ENCODE measurements at places on chromosomes 6 and 20.

GRCh38 chr6:168649209-168649608, 208.2 kb downstream of the SMOC2 start:
- no peak for DNase-seq

DNA sequence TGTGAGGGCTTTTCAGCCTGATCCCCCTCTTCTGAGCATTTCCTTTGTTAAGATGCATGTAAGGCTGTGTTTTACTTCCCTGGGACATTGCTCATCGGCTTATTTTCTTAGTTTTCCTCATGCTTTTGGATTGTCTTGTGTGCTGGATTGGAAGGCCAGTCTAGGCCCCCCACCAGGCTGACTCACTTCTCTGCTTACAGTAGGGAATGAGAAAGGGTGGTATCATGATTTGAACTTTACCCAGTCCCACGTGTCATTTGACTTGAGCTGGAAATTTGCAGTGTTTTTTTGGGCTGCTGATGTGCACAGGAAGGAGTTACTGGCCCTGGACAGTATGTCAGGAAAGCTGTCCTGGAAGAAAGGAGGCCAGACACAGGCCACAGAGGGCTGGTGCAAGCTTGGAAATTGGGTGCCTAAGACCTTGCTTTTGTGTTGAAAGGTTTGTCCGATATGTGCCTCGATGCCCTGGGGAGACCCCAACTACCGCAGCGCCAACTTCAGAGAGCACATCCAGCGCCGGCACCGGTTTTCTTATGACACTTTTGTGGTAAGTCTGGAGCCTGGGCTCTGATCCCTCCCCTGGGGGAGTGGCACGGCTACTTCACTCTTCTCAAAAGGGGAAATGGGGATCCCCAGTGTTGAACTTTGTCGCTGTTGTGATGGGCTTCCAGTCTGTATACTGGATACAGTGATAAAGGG, 12.8 kb downstream of the RNF114 start:
- no peak for DNase-seq

DNA sequence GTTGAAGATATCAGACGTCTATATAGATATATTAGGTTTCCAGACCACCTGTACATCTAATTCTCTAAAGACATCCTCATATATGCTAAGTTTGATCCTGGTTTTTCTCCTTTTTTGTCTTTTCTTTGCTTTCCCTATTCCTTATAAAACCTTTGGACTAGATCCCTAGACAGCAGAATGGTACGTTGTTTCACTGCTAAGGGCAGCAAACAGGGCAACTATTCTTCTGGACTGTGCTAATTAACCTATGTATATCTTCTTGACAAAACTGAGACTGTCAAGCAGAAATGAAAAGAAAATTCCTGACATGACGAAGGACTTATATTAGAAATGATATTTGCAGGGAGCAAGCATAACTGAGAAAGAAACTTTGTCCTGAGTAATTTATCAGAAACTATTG, 19.1 kb downstream of the ME1 start:
- no peak for DNase-seq

DNA sequence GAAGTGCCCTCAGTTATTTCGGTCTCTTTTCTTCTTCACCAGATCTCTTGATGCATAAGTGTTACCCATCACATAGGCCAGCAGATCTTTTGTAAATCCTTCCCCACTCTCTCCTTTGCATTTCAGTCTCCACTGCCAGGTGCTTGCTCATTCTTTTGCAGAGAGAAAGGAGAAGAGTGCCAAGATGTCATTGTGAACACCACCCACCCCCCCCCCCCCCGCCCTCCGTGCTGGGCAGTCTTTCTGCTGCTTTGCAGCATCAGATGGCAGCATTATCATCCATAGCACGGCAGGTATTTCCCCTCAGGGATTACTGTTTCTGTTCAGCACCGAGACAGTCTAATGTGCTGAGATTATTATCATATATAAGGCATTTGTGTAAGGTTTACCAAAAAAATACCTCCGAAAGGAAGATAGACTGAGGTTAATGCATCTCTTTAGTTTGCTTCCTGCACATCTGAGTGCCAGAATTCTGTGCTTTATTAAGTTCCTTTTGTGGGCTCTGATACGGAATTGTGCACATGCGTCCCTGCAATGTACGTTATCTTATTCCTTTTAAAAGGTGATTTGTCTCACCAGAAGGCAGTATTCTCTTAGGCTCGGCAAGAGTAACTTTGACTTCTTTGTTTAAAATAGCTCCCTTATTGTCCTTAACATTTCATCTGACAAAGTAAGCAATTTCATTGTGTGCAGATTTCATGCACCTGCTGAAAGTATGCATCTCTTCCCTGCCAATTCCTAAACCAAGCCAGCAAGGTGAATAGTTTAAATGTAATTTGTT, 128.8 kb downstream of the PHACTR1 start:
- no peak for DNase-seq

DNA sequence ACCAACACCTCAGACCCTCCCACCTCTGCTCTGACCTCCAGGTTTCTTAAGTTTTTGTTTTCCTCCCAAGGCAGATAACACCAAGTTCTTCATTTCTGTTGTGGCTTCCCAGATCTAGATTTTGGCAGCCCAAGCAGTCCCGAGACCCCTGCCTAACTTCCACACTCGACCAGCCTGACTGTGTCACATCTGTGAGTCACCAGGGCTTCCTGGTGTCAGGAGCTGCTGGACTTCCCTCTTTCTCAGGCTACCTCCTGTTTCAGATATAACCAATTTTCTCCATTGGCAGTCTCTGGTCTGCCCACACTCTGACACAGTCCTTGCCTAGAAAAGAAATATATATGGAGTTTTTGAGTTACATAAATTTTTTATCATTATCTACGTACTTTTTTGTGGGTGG, 46.1 kb upstream of the CCN6 start:
- DNase-seq: no peak

DNA sequence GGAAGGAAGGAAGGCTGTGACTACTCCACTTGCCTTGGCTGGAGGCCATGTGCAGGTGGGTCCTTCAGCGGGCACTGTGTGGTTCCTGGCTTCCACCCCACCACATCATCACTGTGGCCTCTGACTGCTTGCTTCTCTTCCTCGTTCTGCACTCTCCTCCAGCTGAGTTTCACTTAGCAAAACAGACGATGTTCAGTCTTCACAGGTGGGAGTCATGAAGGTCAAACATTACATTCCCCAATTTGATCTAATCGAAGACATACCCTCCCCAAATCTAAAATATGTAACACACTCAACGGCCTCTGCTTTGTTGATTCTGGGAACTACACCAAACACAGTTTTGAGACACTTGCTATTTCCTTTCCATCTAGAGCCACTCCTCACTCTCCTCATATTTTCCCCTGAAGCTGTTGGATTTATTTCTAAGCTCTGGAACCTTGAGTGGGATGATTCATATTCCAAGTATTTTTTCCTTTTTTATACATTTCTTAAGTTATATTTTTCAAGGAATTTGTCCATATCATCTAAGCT, 132.5 kb upstream of the FOXA2 start:
- DNase-seq: no peak

DNA sequence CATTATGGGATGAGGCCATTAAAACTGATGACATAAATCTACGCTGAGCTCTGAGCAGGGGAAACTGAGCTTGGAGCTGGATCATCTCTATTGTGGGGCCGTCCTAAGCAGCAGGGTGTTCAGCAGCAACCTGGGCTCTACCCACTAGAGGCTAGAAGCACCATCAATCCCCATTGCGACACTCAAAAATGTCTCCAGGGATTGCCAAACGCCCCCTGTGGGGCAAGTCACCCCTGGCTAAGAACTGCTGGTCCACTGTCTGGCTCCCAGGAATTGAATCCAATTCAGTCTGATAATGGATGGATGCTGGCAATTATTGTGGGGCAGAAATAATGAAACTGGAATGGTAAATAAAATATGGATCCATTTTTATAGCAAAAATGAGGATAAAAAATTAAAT, 38.2 kb downstream of the PMEPA1 start:
- DNase-seq: no peak
